Right lobe of liver (tissue), 6 donors: ENCODE measurements at places on chromosomes 12 and 14. TPM values are rescaled to one million over a fixed set of nuclear protein-coding genes. Genes with fewer than 3 reads are reported as not detected.

GPR135 gene
- 3.6 TPM for total RNA-seq

C12orf54 gene
- total RNA-seq, result not detected

DNA sequence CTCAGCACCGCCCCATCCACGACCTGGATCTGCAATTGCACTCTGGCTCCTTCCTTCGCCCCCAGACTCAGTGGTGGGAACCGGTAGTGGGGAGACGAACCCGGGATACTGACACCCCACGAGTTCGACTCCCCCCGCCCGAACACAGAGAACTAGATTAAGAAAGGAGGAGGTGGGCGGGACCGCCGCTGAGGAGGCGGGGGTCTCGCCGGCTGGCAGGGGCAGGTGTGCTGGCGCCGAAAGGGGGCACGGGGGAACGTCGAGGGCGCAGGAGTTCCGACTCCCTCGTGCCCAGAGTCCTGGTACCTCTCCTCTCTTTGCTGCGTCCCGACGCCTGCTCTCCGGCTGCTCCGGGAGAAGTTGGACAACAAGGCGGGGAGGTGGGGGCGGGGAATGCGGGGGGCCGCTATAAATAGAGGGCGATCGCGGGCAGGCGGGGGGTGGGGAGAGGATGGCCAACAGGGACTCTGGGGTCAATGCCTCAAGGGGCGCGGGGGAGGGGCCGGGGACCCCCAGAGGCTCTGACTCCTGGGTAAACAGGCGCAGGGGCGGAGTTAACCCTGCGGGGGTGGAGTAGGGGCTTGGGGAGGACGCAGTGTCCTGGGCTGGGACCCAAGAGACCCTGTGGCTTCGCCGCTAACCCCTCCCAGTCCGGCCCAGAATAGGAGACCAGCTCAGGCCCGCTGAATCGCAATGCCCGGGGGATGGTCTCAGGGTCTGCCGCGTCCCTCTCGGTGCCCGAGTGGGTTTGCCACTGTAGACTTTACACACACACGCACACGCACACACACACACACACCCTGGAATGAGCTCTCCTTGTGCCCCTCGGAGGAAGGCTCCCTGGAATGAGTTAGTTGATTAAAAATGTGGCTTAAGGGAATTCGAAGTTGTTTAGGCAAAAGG is 761 bp upstream of the NDRG2 start:
- peak overlapping the region; percentile 98 for H3K4me3 ChIP-seq
- H3K4me1 ChIP-seq, result peaks cover 5% of the 10 kb centered on the region
- no peaks in the 10 kb centered on the region for H3K36me3 ChIP-seq
- no peaks in the 10 kb centered on the region for H3K27me3 ChIP-seq

GRCh38 chr14:91021991-91022621 is 38.3 kb downstream of the RPS6KA5 start:
- H3K27ac ChIP-seq, result peak overlapping the region; percentile 66
- H3K27me3 ChIP-seq, result no peaks in the 10 kb centered on the region
- no peaks in the 10 kb centered on the region for H3K4me1 ChIP-seq
- H3K36me3 ChIP-seq, result no peaks in the 10 kb centered on the region
- H3K4me3 ChIP-seq, result peak overlapping the region; percentile 39
- no peak for DNase-seq

DNA sequence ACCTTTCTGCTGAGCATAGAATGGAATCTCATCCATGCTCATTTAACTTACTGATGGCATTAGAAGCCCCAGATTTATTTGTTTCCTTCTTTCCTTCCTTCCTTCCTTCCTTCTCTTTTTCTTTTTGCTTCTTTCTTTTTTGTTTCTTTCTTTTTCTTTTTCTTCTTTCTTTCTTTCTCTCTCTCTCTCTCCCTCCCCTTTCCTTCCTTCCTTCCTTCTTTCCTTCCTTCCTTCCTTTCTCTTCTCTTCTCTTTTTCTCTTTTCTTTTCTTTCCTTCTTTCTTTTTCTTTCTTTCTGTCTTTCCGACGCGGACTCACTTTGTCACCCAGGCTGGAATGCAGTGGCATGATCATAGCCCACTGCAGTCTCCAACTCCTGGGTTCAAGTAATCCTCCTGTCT is 55.9 kb downstream of the C12orf75 start:
- H3K4me3 ChIP-seq, result no peak overlapping the region
- no peak for DNase-seq
- no peak overlapping the region for H3K27ac ChIP-seq
- no peaks in the 10 kb centered on the region for H3K4me1 ChIP-seq
- no peaks in the 10 kb centered on the region for H3K27me3 ChIP-seq
- no peaks in the 10 kb centered on the region for H3K36me3 ChIP-seq

GRCh38 chr12:124599074-124599999 is 31.9 kb upstream of the NCOR2 start:
- no peak overlapping the region for H3K27ac ChIP-seq
- no peaks in the 10 kb centered on the region for H3K4me1 ChIP-seq
- no peaks in the 10 kb centered on the region for H3K36me3 ChIP-seq
- DNase-seq, result no peak
- H3K4me3 ChIP-seq, result no peak overlapping the region
- no peaks in the 10 kb centered on the region for H3K27me3 ChIP-seq

GRCh38 chr14:91977884-91978283 is 30.4 kb upstream of the FBLN5 start:
- no peaks in the 10 kb centered on the region for H3K27me3 ChIP-seq
- peaks cover 7% of the 10 kb centered on the region for H3K36me3 ChIP-seq
- H3K27ac ChIP-seq, result no peak overlapping the region
- DNase-seq, result no peak
- no peak overlapping the region for H3K4me3 ChIP-seq
- no peaks in the 10 kb centered on the region for H3K4me1 ChIP-seq

TCTN2 gene
- total RNA-seq, result 0.90 TPM

GRCh38 chr12:561908-562593 is 101.2 kb downstream of the NINJ2 start:
- H3K36me3 ChIP-seq, result no peaks in the 10 kb centered on the region
- no peaks in the 10 kb centered on the region for H3K27me3 ChIP-seq
- peak; percentile 74 for DNase-seq

ADAM21 gene
- total RNA-seq, result not detected

- H3K36me3 ChIP-seq, result no peaks in the 10 kb centered on the region
- no peak overlapping the region for H3K27ac ChIP-seq
- no peaks in the 10 kb centered on the region for H3K27me3 ChIP-seq
- no peak for DNase-seq
- H3K4me3 ChIP-seq, result no peak overlapping the region
Measured at GRCh38 chr12:94684416-94685142, 34.2 kb upstream of the TMCC3 start.

KCNA5 gene
- total RNA-seq, result not detected

DNA sequence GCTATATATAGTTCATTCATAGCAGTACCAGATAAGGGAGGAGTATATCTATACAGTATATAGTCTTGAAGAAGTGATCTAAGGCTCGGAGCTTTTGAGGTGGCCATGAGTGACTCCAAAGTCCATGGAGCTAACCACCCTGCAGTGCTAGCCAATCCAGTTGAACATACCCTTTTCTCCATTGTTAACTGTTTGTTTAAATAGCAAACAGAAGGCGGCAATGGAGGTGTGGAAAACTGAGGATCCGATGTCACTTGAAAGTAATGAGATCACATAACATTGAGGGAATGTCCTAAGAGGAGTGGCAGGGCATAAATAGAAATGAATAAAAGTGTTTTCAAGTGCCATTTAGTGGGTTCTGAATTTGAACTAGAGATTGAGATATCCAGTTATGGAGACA is 12.4 kb upstream of the SNAPC1 start:
- H3K36me3 ChIP-seq, result no peaks in the 10 kb centered on the region
- no peak overlapping the region for H3K4me3 ChIP-seq
- H3K27ac ChIP-seq, result peak overlapping the region; percentile 49
- H3K27me3 ChIP-seq, result no peaks in the 10 kb centered on the region

- no peaks in the 10 kb centered on the region for H3K27me3 ChIP-seq
- no peak overlapping the region for H3K27ac ChIP-seq
- no peak overlapping the region for H3K4me3 ChIP-seq
- DNase-seq, result no peak
- H3K36me3 ChIP-seq, result no peaks in the 10 kb centered on the region
Measured at GRCh38 chr14:99327458-99328250, 55.7 kb upstream of the BCL11B start.

DNA sequence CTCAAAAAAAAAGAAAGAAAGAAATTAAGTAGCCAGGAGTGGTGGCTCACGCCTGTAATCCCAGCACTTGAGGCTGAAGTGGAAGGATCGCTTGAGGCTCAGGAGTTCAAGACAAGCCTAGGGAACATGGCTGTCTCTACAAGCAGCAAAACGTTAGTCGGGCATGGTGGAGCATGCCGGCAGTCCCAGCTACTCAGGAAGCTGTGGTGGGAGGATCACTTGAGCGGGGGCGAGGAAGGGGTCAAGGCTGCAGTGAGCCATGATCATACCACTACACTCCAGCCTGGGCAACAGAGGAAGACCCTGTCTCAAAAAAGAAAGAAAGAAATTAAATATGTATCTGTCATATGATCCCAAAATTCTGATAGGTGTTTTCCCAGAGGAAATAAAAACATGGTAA is 5.3 kb downstream of the RAD52 start:
- no peaks in the 10 kb centered on the region for H3K27me3 ChIP-seq
- no peak overlapping the region for H3K4me3 ChIP-seq
- H3K4me1 ChIP-seq, result no peaks in the 10 kb centered on the region
- no peaks in the 10 kb centered on the region for H3K36me3 ChIP-seq
- no peak overlapping the region for H3K27ac ChIP-seq
- no peak for DNase-seq

GRCh38 chr12:117023998-117024960 is 74.9 kb downstream of the TESC start:
- H3K4me1 ChIP-seq, result no peaks in the 10 kb centered on the region
- H3K27me3 ChIP-seq, result no peaks in the 10 kb centered on the region
- peak; percentile 18 for DNase-seq
- H3K27ac ChIP-seq, result no peak overlapping the region
- H3K36me3 ChIP-seq, result no peaks in the 10 kb centered on the region

GRCh38 chr14:89292579-89293313 is 124.3 kb downstream of the FOXN3 start:
- no peak overlapping the region for H3K4me3 ChIP-seq
- peak; percentile 36 for DNase-seq
- H3K36me3 ChIP-seq, result no peaks in the 10 kb centered on the region
- no peaks in the 10 kb centered on the region for H3K27me3 ChIP-seq

DNA sequence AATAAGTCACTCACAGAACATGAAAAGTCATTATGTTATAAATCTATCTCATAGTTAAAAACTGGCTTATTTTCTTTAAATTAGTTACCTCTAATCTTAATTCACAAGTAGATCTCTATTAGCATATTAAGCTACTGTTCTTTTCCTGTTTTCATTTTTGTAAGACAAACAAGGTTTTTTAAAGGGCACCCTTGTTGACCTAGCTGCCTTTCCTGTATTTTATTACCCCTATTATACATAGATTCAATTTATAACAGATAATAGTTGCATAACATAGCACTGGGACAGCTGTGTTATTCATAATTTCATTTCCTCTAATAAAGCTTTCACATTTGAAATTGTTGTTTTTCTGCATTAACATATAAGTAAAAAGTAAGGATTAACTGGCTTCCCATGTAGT is 1500.7 kb upstream of the FLRT2 start:
- H3K4me1 ChIP-seq, result no peaks in the 10 kb centered on the region
- no peak for DNase-seq
- no peak overlapping the region for H3K4me3 ChIP-seq
- no peak overlapping the region for H3K27ac ChIP-seq
- no peaks in the 10 kb centered on the region for H3K36me3 ChIP-seq

DNA sequence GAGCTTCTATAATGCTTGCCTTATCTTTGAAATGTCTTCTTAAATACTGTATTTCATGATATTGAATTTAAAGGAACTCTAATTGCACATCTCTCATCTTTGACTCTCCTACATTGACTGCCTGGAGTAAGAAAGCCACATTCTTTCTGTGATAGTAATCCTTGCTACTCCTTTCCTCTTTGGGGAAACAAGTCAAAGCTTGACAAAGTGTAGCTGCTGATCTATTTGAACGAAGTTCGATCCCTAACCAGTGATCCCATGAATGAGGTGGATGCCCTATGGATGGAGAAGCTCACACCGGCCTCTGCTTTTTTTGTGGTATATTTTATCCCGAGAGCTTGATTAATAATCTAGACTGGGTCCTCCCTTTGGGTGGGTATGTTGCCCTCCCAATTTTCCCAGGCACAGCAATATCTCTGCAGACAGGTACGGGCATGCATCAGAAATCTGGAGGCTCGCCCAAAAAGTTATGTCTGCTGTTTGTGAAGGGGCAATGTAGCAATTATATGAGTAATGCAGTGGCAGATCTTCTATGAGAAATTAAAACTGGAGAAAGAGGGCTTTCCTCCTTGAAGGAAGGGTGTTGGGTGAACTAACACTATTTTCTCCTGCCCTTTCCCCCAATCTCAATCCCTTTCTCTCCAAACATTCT is 163.0 kb upstream of the FRMD6 start:
- no peaks in the 10 kb centered on the region for H3K36me3 ChIP-seq
- H3K27me3 ChIP-seq, result no peaks in the 10 kb centered on the region
- no peak for DNase-seq
- H3K4me3 ChIP-seq, result no peak overlapping the region
- no peaks in the 10 kb centered on the region for H3K4me1 ChIP-seq

GRCh38 chr12:13959131-13959723 is 22.2 kb downstream of the GRIN2B start:
- H3K27ac ChIP-seq, result no peak overlapping the region
- no peak for DNase-seq
- H3K4me3 ChIP-seq, result no peak overlapping the region
- no peaks in the 10 kb centered on the region for H3K4me1 ChIP-seq
- no peaks in the 10 kb centered on the region for H3K36me3 ChIP-seq

DCAF4 gene
- 12.5 TPM for total RNA-seq

GRCh38 chr12:71655495-71655894 is 8.2 kb downstream of the ZFC3H1 start:
- no peak overlapping the region for H3K27ac ChIP-seq
- H3K4me1 ChIP-seq, result no peaks in the 10 kb centered on the region
- peaks cover 18% of the 10 kb centered on the region for H3K36me3 ChIP-seq
- no peak overlapping the region for H3K4me3 ChIP-seq
- no peak for DNase-seq

KCNH3 gene
- total RNA-seq, result 0.09 TPM

DNA sequence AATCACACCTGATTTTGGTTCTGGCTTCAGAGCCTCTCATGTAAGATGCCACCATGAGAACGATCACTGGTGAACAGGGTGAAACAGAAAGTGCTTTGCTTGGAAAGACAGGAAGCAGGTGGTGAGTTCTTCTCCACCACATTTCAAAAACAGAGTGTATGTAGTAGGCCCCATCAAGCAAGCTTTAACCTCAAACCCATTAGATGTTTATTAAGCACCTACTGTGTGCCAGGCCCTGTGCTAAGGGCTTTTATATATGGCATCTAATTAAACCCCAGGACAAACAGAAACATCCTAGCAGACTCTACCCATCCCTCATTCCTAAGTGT is 47.8 kb upstream of the MED13L start:
- no peak overlapping the region for H3K4me3 ChIP-seq
- no peak overlapping the region for H3K27ac ChIP-seq
- no peaks in the 10 kb centered on the region for H3K27me3 ChIP-seq
- DNase-seq, result no peak
- H3K4me1 ChIP-seq, result no peaks in the 10 kb centered on the region

DNA sequence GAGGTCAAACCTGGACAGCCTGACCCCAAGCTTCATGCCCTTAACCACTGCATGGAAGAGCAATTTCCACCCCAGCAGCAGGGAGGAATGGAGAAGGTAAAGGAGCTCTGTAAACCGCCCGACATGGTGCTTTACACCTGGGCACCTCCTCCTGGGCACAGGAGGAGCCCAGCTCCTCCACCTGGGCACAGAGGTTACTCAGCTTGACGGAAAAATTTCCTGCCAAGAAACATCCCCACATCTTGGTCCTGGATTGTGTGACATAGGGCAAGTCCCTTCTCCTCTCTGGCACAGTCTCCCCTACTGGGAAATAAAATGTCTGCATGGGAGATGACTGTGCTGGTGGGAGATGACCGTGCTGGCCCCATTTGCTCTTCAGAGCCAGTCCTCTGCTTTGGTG is 40.8 kb downstream of the TTC7B start:
- H3K27ac ChIP-seq, result no peak overlapping the region
- DNase-seq, result no peak
- no peak overlapping the region for H3K4me3 ChIP-seq
- H3K27me3 ChIP-seq, result no peaks in the 10 kb centered on the region
- H3K36me3 ChIP-seq, result no peaks in the 10 kb centered on the region
- H3K4me1 ChIP-seq, result peaks cover 7% of the 10 kb centered on the region
